ENCODE measurements at places on chromosomes 5 and 9.

DNA sequence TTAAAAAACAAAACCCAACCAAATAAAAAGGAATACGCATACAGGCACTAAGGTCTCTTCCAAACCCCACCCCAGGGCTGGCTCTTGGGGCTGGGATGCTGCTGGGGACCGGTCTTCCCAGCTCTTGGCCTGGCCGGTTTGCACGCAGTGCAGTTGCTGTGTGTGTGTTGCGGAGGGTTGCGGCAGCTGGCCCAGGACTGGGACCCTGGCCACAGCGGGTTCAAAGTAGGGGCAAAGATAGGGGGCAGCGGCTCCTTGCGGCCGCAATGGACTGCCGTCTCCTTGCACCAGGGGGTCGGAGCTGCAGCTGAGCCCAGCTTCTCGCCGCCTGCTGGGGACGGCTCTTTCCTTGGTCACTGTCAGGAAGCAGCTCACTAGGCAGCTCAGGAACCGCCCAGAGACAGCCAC lies 5.0 kb downstream of the DMRT3 start:
- no peak for DNase-seq

DNA sequence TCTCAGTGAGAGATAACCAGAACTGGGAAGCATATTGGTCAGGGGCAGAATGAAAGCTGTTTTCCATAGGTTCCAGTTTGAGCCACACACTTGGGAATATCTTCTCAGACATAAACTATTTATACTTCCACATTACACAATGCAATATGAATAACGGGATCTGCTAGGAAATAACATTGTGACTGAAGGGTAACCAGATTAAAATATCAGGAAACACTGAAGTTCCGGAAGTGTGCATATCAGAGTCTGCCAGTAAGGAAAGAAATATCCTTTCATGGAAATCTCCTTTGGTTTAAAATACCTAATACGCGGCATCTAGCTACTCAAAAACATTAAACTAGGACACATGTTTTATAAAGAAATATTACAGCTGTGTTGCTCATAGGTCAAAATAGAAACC lies 56.3 kb downstream of the ST8SIA4 start:
- no peak for DNase-seq

GRCh38 chr9:114538241-114538640 lies 33.0 kb upstream of the WHRN start:
- DNase-seq, result peak; percentile 40

DNA sequence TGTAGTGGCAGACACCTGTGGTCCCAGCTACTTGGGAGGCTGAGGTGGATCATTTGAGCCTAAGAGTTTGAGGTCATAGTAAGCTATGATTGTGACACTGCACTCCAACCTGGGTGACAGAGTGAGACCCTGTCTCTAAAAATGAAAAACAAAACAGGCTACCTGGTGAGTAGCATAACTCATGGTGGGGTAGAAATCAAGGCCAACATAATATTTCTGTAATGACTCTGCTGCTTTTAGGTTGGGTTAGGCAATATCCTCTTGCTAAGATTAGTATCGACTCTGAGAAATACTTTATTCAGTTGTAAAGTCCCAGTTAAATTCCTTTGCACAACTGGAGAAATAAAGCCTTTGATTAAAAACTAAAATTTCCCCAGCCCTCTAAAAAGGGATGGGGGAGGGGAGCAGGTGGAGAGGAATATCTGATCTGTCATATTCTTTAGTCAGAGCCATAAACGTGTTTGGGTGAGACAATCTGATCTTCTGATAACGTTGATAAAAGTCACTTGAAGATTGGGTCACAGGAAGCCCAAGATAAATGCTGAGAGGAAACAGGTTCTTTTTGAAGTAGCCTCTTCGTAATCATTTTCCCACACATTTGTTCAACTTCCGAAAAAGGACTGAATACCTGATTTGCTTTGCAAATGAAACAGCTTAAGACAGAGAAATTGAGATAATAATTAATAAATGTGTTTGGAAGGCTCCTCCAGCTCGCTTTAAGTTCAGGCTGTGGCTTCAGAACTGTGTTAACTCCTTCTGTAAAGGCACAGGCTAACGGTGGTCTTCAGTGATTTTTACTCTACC lies 14.9 kb downstream of the IL4 start:
- no peak for DNase-seq

- no peak for DNase-seq
Measured at GRCh38 chr5:133830911-133831310, 137.5 kb downstream of the C5orf15 start.

- no peak for DNase-seq
Measured at GRCh38 chr9:133563291-133563796, 28.8 kb downstream of the ADAMTSL2 start.

- DNase-seq, result no peak
Measured at GRCh38 chr9:76292658-76293057, 101.6 kb downstream of the RFK start.

GRCh38 chr5:60366489-60366888 lies 333.5 kb downstream of the DEPDC1B start:
- DNase-seq, result no peak

DNA sequence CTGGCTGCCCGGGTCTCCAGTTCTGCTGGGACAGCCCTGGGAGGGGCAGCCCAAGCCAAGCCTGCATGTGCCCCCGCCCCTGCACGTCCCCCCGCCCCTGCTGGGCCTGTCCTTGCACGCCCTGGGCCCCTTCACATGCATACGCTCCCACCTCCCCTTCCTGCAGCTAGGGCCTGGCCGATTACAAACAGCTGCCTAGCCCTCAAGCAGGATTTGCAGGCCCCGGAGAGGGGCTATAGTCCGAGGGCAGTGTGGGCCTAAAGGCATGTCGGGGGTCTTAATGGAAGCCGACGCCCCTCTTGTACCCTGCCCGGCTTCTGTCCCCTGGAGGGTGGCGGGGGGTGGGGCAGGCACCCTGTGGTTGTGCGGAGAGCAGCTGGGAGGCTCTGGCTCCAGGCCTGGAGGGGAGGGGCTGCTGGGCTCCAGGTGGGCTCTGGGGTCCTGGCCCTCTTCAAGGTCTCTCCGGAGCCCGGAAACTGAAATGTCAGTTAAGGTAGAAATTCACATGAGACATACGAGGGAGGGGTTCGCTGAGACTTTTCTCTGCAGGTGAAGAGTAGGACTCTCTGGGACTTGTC lies 16.9 kb downstream of the COL5A1 start:
- no peak for DNase-seq

DNA sequence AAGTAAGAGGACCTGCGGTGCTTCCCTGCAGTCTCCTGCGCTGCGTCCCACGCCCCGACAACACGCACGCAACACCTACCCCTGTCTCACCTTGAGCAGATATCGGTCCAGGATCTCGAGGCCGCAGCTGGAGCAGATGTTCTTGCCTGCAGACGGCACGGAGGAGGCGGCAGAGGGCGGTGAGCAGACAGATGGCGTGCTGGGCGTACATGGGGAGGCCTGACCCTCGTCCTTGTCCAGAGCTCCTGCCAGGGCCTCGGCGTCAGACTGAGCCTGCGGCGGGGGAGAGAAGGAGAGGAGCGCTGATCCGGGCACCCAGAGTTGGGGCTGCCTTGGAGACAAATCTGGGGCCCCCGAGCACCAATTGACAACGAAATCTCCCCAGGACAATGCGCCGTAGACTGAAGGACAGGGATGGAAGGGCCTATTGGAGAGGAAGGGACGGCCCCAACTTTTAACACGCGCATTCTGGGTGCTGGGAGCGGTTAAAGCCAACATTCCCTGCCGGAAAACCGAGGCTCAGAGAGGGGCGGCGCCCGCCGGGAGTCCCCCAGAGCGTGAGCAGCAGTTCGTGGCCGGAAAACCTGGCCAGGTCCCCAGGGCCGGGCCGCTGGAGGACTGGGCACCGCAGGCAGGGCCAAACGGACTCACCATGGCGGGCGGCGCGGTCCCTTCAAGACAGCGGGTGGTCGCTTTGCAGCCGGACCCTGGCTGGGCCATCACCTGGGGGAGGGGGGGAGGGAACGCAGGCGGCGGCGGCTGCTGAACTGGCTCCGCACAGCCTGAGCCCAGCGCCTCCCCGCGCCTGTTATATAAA lies 1.8 kb downstream of the LHX6 start:
- no peak for DNase-seq

DNA sequence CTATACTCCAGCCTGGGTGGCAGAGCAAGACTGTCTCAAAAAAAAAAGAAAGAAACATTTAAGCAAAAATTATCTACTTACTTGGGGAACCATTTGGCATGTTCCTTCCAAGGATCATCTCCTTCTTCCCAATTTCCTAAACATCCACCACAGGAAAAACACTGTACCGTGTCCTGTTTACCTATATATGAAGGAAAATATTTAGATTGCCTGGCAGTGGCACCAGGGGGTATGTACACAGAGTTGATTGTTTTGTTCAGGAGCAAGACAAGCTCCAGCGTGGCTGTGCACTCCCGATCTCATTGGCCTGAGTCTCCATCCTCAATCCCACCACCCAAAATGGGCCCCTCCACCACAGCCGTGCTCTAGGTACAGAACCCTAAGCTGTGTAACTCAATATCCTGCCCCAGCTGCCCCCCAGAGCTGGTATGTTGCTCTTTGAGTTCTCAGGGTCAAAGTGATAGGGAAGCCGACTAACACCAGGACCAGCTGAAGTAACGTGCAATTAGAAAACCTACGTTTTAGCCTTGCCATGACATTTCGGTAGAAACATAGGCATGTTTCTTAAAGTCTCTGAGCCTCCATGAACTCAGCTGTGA lies 13.8 kb downstream of the NAIP start:
- no peak for DNase-seq

GRCh38 chr9:12775679-12776512 lies 1.1 kb downstream of the LURAP1L start:
- no peak for DNase-seq

- DNase-seq, result no peak
Measured at GRCh38 chr9:626596-626995, 214.9 kb upstream of the DMRT1 start.

DNA sequence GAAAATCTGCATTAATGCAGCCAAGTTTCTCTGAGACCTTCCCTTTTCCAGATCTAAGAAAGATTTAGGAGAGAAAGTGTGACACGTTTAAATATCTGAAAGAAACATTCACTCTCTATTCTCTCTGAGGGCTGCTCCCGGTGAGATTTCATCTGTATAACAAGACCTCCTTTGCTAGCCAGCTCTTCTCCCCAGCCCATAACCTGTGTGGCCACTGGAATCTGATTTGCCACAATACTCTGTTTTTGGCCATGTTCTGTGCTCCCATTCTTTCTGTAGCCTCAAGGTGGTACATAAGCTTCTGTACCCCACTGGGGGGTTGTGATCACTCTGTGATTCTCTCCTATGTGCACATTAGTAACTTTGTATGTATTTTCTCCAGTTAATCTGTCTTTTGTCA lies 291.0 kb upstream of the SEMA6A start:
- DNase-seq, result no peak

DNA sequence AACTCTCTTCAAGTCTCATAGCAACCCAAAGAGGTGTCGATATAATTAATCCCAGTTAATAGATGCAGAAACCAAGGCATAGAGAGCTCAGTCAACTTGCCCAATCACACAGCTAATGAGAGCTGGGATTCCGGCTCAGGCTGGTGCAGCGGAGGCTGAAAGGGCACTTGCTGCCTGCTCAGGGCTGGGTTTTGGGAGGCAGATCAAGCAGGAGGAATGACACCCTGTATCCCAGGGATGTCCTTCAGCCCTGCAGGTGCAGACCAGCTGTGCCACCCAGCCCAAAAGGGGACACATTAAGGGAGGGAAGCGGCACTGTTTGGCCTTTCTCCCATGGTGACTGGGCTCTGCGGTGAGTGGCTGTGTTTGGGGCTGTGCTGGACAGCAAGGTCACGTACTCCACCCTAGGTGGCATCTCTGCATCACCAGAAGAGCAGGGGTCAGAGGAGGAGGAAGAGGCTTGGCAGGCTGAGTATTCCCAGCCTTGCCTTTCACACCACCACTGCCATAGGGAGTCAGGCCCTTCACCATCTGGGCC lies 124.1 kb downstream of the MVB12B start:
- no peak for DNase-seq

GRCh38 chr5:164671640-164672039 lies 1166.2 kb downstream of the MAT2B start:
- DNase-seq, result no peak

- no peak for DNase-seq
Measured at GRCh38 chr9:37429441-37430285, 7.2 kb downstream of the GRHPR start.

DNA sequence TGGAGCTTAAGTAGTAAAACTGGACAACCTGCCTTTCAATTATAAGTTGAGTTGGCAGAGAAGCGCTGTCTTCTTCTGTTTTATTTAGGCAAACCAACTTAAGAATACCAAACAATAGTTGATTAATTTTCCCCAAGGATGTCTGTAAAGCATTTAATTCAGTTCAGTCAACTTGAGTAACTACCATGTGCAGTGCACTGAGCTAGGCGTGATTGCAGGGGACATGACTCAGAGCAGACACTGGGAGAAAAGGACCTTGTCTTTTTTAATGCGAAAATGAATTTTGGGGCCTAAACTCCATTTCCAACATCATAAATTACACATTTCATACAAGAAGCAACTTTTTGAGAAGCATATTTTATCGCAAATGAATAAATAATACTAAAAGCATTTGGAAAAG lies 66.3 kb downstream of the FBXL7 start:
- DNase-seq, result no peak

DNA sequence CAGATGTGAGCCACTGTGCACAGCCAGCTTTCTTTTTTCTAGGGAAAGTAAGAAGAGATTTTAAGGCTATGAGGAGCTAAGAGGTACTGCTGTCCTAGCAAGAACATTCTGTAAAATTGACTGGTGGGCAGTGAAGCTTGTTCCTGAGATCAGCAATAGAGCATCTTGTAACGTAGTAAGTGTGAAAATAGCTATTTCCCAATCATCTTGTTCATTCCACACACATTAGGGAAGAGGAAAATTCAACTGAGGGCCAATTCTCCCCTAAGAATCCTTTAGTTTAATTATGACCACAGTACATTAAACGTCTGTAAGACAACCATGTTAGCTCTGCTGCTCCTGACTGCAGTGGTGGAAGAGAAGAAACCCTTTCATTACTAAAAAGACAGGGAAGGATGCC lies 246.2 kb downstream of the EFNA5 start:
- no peak for DNase-seq

DNA sequence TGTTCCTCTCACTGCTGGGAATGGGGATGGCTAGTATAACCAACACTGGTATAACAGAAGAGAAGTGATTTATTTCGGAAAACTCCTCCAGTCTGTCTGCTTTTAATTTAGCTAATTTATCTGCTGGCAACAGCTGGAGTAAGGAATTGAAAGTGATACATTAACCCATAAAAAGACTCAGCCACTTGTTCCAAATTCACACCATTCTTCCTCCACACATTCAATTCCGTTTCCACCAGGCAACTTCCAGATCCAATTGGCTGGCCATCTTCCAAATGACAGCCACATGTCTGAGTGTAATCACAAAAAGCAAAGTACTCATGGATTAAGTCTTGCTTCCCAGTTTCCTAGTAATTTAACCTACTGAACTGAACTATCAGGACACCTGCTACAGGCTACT lies 77.1 kb upstream of the RETREG1 start:
- DNase-seq, result no peak

DNA sequence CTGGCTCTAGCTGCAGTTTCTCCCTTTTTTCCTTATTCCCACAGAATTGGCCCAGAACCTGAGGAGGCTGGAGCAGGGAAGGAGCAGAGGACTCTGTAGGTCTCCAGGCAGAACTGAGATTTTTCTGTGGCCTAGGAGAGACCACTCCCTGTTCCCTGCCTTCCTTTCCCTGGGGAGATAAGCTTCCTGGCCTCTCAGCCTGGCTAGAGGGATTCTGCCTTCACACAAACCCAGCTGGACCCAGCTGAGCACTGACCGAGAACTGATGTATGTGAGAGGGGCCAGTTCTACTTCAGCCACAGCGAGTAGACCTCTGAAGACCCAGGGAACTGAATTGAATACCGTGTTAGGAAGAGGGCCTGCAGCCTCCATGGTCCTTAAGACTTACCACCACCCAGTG lies 48.0 kb downstream of the RUSC2 start:
- DNase-seq, result no peak

GRCh38 chr5:135829681-135830383 lies 4.6 kb upstream of the SLC25A48 start:
- peak; percentile 3 for DNase-seq
